ENCODE measurements at places on chromosomes 16 and 17. TPM values are rescaled to one million over a fixed set of nuclear protein-coding genes. Genes with fewer than 3 reads are reported as not detected.

Gene CMTM1
- 0.98 TPM for total RNA-seq

Gene HBA2
- 67.1 TPM for total RNA-seq

Gene B3GNT9
- 1.6 TPM for total RNA-seq

Gene EFNB3
- 0.63 TPM for total RNA-seq

Gene NRN1L
- total RNA-seq: 0.88 TPM

GRCh38 chr17:43471585-43472160 is 12.1 kb upstream of the DHX8 start:
- DNase-seq: no peak

- peak; percentile 96 for DNase-seq
Measured at GRCh38 chr17:7252176-7253043, at the start of gene ELP5. TSS of gene ELP5 (plus strand) at chr17:7252215. CDS start at chr17:7252551, 336 bp downstream.

GRCh38 chr17:78771758-78772382 is 10.2 kb downstream of the CYTH1 start:
- DNase-seq: no peak

- no peak for DNase-seq
Measured at GRCh38 chr16:11903906-11904305, 11.8 kb downstream of the GSPT1 start.

Data from left lobe of liver (tissue), 2 donors.